ENCODE measurements at places on chromosomes 3 and 15.

DNA sequence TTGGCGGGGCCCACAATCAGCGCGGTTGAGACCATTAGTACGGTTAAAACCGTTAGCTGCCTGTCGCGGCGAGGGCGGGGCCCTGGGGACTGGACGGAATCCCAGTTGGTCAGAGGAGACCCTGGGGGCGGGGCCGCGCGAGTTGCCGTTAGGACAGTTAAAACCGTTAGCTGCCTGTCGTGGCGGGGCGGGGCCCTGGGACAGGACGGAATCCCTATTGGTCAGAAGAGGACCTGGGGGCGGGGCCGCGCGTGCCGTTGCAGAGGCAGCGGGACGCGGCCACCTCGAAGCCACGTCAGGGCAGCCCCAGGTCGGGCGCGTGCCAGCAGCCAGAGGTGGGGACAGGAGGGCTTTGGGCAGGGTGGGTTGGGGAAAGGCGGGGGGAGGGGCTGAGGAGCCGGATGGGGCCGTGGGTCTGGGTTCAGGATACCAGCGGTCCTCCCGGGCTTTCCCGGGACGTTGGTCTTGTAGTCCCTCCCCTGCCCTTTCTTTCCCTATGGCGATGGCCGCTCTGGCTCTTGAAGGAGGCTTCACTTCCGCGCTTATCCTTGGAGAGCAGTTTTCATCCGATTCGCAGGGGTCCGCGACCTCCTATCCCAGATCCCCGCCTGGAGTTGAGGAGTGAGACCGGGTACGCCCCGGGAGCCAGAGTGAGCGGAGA, 28.0 kb downstream of the KLHDC8B start:
- peak; percentile 25 for DNase-seq

DNA sequence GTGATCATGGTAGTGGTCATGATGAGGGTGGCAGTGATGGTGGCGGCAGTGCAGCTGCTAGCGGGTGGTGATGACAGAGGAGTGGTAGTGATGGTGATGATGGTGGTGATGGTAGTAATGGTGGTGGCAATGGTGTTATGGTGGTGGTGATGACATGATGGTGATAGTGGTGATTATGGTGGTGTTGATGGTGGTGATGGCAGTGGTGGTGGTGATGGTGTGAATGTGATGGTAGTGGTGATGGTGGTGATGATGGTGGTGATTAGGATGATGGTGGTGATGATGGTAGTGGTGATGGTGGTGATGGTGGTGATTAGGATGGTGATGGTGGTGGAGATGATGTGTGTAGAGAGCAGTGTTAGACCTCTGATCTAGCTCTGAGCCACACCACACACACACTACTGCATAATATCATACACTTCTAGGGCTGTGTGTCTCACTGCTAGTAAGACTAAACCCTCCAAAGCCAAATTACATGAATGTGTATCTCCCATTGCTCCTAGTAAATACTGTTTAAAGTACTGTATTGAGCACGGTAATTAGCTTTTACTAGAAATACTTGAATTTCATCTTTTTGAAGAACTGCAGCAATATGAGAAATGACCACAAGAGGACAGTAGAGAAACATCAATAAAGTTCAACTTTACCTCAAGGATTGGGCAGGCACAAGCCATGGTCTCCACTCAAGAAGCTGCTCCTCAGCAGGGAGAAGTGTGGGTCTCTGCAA, 28.8 kb downstream of the TMED3 start:
- DNase-seq: peak; percentile 73

- DNase-seq: no peak
Measured at GRCh38 chr3:71241246-71241901, 342.2 kb downstream of the FOXP1 start.

GRCh38 chr3:65714134-65714533, 324.6 kb downstream of the MAGI1 start:
- no peak for DNase-seq

DNA sequence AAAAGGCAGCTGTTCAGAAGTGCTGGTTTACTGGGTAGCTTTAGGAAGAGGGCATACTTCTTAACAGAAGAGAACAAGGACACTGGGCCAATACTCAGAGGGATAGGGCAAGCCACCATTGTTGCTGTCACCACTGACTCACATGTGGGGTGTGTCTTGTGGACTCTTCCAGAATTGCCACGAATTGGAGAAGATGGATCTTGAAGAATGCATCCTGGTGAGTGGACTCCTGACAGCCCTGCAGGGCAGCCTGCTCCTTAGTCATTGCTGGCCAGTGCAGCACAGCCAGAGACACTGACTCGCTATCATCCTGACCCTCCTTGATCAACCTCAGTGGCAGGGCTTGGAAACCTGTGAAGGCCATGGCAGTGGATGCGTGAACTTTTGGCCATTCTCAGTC, 62.3 kb downstream of the UBP1 start:
- no peak for DNase-seq

Measured in hematopoietic multipotent progenitor cell treated with erythropoietin and hydrocortisone succinate and interleukin-3 and kit ligand, for 4 days (in vitro differentiated cells).